Stimulated activated CD8-positive, alpha-beta memory T cell treated with anti-CD3 and anti-CD28 coated beads, Interleukin-7, amount 100 ng/mL, for 24 hours (primary cell): ENCODE measurements at places on chromosomes 7 and 10.

DNA sequence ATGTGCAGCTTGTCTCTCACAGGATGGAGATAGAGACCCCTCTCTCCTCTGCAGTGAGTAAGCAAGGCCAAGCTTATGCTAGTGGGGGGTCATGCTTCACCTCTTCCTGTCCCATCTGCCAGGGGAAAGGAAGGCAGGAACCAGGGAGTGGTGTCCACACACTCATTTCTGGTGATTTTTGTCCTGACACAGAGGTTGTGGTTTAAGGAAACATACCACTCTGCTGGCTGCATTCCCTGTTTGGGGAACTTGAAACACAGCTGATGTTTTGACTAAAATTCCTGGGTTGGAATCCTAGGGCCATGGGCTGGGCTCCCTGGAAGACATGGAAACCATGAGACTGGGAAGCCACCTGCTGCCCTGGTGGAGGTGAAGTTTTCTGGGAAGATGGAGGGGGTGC, 21.4 kb downstream of the C10orf120 start:
- no peak for DNase-seq

DNA sequence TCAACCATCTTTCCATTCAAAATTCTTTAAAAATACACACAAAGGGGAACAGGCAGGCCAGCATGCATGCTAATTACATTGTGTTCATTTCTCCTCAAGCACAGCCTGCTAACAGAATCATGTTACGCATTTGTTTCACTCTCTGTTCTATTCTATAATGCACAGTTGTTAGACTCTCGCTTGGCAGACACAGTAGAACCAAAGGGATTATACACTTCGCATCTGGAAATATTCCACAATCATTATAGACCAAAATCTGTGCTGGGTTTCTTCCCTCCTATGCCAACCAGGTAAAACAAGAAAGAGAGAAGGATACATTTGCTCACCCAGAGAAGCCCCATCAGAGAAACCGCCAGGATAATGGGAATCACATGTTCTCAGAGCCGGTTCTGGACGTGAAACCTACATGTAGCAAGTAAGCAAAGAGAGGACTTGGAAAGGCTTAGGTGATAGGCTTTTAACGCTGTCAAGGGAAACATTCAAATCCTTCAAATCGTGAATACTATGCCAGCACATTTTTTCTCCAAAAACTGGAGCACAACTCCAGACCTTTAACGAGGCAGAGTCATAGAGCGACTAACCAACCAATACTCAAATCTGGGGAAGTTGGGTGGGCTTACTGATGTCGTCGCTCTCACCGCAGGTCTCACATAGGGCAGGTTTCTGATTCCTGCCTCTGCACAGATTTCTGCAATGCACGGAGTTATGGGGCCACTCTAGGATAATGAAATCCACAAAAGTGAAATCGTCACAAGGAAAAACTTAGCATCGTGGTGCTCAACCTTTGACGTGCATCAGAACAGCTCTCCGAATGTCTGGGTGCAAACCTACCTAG, 380.5 kb upstream of the AUTS2 start:
- DNase-seq: no peak

- no peak for DNase-seq
These were observed 689.7 kb upstream of the IGFBP3 start for GRCh38 chr7:46610746-46611145.

- no peak for DNase-seq
These were observed 37.1 kb downstream of the CXCL12 start for GRCh38 chr10:44347609-44348400.

GRCh38 chr7:2281541-2281940, 32.7 kb downstream of the SNX8 start:
- DNase-seq: no peak

- DNase-seq: no peak
These were observed 115.9 kb downstream of the MALRD1 start for GRCh38 chr10:19164461-19164860.

- no peak for DNase-seq
These were observed 26.9 kb downstream of the AHR start for GRCh38 chr7:17325364-17325763.

DNA sequence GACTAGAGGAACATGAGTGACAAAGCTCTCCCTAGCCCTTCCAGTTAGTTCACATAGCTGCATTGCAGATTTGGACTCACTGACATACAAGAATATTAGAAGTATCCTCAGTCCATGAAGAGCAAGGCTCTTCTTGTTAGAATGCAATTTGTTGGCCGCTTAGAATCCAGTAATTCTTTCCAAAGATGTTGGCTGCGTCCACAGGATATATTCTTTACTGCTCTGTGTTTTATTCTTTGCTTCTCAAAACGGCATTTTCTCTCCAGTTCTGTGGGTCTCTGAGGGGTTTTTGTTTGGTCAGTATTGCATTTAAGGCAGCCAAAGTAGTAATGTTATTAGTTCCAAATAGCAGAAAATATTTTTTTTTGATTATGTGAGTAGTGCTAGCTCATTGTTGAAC, 588.6 kb downstream of the DNAJB9 start:
- DNase-seq: no peak

- no peak for DNase-seq
These were observed 26.1 kb downstream of the SHTN1 start for GRCh38 chr10:116978901-116979300.

DNA sequence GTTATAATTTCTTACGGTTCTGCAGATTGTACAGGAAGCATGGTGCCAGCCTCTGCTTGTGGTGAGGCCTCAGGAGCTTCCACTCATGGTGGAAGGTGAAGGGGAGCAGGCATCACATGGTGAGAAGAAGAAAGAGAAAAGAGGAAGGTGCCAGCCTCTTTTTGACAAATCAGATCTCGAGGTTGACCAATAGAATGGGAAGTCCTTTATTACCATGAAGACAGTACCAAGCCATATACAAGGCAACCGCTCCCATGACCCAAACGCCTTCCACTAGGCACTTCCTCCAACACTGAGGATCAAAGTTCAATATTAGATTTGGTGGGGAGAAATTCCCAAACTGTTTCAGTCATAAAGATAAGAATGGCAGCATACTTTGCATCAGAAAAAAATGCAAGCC, 502.8 kb downstream of the GLRX3 start:
- DNase-seq: no peak

DNA sequence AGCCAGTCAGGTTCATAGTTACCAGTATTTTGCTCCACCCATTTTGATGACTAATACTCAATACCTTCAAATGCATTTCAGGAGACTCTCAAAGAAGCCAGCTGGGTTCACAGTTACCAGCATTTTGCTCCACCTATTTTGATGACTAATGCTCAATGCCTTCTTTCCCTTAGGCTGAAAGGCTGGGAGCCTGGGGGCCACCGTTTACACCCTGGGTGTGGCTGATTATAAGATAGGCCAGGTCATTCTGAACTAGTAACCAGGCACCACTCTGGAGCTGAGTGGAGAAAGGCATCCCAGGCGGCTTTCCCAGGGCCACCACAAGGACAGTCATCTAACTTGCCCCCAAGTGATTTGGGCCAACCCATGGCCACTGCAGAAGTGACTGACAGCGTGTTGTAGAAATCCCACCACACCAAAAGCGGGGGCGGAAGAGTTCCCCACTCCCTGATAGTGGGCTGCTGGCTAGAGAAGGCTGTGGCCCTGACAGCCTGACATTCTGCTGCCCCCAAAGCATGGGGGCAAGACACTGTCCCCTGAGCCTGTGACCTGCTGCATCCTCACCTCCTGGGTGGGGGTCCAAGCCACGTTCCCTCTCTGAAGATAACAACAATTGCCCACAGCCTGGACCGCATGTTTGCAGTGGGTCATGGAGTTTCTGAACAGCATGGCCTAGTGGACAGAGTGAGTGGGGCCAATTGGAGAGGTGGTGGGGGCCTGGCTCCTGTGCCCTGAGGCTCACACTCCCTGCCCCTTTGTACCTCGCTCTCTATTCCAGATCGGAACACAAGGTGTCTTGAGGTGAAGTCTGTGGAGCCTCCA, 23.0 kb upstream of the ZNF488 start:
- DNase-seq: no peak

GRCh38 chr10:54808186-54808935, 7.3 kb upstream of the PCDH15 start:
- DNase-seq: no peak

DNA sequence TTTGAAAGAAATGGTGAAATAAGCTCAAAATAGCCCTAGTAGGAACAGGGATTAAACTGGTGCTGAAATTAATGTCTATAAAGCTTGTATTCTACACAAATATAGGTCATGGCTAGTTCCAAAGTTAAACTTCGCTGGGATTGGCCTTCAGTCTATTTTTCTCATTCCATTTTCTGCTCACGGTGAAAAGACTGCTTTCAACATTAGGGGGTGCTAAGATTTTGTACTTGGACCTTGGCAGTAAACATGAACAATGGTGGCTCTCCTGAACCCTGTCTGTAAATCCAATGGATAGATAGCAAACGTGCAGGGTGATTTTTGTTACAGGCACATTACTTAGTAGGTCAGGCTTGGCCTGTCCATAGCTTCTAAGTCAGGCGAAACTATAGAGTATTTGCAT, 36.0 kb upstream of the RSU1 start:
- no peak for DNase-seq

DNA sequence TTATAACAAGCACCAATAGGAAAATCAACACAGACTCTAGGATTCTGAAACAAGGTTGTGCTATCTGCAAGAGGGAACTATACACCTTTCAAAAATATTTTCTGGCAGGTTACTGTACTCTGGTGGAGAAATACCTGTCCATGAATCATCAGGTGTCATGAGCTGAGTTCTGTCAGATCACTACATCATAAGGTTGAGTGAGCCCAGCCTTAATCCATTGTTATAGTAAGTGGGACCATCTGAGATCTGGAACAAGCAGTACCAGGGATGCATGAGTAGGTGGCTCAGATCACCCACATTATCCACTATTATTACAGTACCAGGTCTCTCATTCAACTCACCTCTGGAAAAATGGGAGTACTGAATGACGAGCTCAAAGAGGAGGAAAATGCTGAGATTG, 212.4 kb downstream of the DGKI start:
- no peak for DNase-seq

GRCh38 chr7:141039376-141039775, 24.6 kb upstream of the MRPS33 start:
- no peak for DNase-seq

GRCh38 chr7:91043924-91044645, 220.1 kb upstream of the FZD1 start:
- no peak for DNase-seq

DNA sequence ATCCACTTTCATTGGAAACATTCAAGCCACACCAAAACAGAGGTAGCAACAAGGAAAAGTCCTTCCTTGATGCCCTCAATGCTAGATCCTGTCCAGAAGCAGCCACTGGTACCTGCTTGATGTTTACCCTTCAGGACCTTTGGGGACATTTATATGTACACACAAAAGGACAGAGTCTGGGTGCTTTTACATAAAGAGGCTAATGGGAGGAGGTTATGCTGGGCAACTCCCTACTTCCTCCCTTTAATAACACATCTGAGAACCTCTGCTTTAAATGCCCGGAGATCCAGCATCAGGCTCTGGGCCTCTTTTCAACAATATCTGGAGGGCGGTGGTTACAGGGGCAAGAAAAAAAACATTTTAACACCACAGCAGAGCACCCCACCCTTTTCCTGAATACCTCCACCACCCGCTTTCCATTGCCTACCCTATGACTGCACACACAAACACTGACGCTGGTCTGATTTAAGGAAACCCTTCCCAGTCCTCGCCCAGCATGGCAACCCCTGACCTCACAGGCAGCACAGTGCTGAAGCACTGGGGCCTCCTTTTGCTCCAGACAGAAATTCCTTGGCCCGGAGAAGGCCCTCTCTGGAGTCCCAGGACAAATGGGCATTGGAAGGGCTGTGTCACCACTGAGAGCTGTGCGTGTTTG, 39.3 kb upstream of the DUSP5 start:
- no peak for DNase-seq

GRCh38 chr10:118901906-118902305, 127.6 kb upstream of the NANOS1 start:
- no peak for DNase-seq

- DNase-seq: no peak
These were observed 159.2 kb upstream of the ITGB1 start for GRCh38 chr10:33117230-33117629.

GRCh38 chr7:142800088-142800487, 29.3 kb downstream of the PRSS2 start:
- DNase-seq: no peak

GRCh38 chr7:1965579-1966294, 267.0 kb downstream of the MAD1L1 start:
- DNase-seq: no peak

GRCh38 chr7:132878204-132878919, 203.5 kb downstream of the CHCHD3 start:
- DNase-seq: no peak

- DNase-seq: no peak
These were observed 110.1 kb downstream of the ARID5B start for GRCh38 chr10:62011558-62011957.

- DNase-seq: no peak
These were observed 14.2 kb upstream of the PFKP start for GRCh38 chr10:3053155-3053554.

DNA sequence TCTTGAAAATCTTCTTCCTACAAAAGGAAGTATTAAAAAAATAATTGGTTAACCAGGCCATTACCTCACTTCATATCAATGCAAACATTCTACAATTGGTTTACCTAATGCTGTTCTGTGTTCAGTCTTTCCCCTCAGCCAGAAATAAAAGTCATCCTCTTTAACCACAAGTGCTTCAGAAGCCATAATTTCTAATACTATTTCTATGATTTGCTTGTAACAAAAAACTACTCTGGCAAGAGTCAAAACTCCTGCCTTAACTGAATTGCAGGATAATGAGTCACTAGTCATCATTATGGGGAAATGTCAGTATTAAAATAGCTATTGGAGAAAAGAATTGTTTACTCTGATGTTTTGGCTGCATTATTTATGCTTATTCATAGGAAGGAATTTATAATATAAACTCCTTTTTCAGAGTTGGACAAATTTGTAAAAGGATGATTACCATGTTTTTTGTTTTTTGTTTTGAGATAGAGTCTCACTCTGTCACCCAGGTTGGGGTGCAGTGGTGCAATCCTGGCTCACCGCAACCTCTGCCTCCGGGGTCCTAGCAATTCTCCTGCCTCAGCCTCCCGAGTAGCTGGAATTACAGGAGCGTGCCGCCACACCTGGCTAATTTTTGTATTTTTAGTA, 55.5 kb upstream of the ODAD2 start:
- DNase-seq: no peak

DNA sequence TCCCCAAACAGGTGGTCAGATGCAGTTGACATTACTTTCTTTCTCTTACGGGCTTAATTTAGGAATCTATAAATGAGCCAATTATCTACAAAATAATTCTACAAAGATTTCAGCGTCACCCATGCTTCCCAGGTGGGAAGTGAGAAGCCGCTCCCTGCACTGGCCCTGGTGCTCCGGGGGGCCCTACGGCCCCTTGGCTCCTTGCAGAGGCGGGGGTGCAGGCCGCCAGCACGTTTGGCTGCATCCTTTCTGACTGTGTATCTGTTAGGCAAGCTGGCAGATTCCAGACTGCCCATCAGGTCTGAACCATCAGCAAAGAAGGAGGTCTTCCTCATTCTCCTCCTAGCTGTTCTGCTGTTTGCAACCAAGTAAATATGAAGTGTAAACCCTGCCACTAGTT, 16.3 kb downstream of the VWC2 start:
- DNase-seq: no peak

- DNase-seq: no peak
These were observed 134.6 kb downstream of the ARHGAP22 start for GRCh38 chr10:48470115-48470892.

GRCh38 chr7:5173496-5173895, 16.5 kb upstream of the WIPI2 start:
- DNase-seq: no peak
